ENCODE measurements at places on chromosomes 2 and 18. TPM values are rescaled to one million over a fixed set of nuclear protein-coding genes. Genes with fewer than 3 reads are reported as not detected.

GALR1 gene
- total RNA-seq, result not detected

HIBCH gene
- total RNA-seq, result 5.3 TPM

PDE1A gene
- not detected for total RNA-seq

PLCD4 gene
- 1.4 TPM for total RNA-seq

IL37 gene
- not detected for total RNA-seq

CCNT2 gene
- 20.6 TPM for total RNA-seq

DAW1 gene
- total RNA-seq, result 1.5 TPM

INPP5D gene
- 0.14 TPM for total RNA-seq

TMX3 gene
- total RNA-seq, result 67.6 TPM

FOXI3 gene
- not detected for total RNA-seq

ACMSD gene
- total RNA-seq, result not detected

SERPINB3 gene
- total RNA-seq, result not detected

SLC9A2 gene
- not detected for total RNA-seq

SPP2 gene
- total RNA-seq, result not detected

PAX3 gene
- total RNA-seq, result not detected

ALPI gene
- total RNA-seq, result not detected

CNTNAP5 gene
- total RNA-seq, result not detected

IL36RN gene
- under 0.01 TPM for total RNA-seq

IGFBP5 gene
- total RNA-seq, result 541 TPM

DSEL gene
- 60.4 TPM for total RNA-seq

PLA2R1 gene
- total RNA-seq, result 1.8 TPM

SIX3 gene
- not detected for total RNA-seq

CXCR4 gene
- 3.6 TPM for total RNA-seq

SLC23A3 gene
- total RNA-seq, result 1.1 TPM

TTC32 gene
- total RNA-seq, result 6.1 TPM

UGT1A10 gene
- 0.22 TPM for total RNA-seq

TMEM131 gene
- 61.8 TPM for total RNA-seq

MSTN gene
- total RNA-seq, result not detected
